ENCODE measurements at places on chromosomes 2 and 18. TPM values are rescaled to one million over a fixed set of nuclear protein-coding genes. Genes with fewer than 3 reads are reported as not detected.

DNA sequence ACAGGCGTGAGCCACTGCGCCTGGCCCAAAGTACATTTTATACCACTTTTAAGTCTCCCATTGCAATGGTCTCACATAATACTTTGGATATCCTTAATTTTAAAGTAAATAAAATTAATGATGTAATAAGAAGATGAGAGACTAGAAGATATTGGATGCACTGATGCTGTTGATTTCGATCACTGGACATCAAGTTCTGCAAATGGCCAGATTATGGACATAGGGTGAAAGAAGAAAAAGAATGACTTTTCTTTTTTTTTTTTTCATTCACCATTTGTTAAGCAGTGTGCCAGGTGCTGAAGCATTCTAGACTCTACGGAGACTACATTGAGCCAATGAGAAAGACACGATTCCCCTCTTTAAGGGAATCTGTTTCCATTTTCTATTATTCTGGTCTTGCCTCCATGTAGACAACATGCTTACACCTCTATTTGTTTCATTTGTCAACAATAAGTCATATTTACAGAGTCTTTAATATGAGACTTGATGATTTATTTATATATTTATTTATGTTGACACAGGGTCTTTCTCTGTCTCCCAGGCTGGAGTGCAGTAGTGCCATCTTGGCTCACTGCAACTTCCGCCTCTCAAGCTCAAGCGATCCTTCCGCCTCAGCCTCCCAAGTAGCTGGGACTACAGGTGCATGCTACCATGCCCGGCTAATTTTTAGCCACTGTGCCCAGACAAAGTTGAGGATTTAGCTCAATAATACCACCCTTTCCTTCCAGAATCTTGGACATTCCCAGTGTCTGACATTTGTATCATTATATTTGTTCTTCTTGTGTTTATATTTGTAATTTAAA is 23.7 kb downstream of the FN1 start:
- DNase-seq: no peak

Gene CLEC4F
- 23.5 TPM for total RNA-seq

DNA sequence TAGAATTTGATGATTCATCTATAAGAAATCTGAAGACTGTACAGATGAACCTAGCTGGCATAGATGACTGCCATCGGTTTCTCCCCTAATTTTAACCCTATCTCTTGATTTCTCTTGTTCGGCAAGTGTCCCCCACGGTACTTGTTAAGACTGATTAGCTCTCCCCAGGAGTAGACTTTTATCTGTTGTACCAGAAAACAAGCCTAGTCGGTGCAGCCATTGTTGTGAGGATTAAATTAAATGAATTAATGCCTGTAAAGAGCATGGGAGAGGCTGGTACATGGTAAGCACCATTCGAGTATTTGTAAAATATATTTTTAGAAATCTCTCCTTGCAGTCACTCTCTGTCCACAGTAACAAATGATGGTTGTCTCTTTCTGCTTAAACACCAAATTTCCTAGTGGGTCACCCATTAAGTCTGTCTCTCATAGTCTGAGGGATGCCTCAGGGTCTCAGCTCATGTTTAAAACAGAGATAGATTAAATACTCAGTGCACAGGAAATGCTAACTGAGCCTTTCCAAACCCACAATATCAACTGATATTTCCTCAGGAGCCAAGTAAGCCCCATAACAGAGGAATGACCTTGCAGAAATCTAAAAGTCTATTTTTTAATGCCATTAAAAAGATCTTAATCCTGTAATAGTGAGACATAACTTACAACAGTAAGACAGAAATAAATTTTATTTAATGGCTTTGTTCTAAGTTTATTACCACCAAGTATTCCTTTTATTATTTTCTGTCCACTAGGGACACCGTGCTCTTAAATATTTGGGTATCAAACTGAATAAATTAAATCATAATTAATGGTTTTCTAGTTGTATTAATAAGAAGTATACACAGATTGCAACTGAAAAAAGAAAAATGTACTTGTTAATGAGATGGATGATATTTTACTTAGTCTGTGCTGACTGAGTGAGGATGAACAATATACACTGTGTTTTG is 2.9 kb upstream of the B4GALT6 start:
- no peak for DNase-seq

DNA sequence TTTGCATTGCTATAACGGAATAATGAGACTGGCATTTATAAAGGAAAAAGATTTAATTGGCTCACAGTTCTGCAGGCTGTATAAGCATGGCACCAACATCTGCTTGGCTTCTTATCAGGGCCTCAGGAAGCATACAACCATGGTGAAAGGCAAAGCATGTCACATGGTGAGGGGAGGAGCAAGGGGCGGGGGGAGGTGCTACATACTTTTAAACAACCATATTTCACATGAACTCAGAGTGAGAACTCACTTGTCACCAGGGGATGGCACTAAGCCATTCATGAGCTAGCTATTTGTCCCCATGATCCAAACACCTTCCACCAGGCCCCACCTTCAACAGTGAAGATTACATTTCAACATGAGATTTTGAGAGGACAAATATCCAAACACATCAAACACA is 188.7 kb downstream of the MBD5 start:
- no peak for DNase-seq

All from natural killer cell treated with Interleukin-12 subunit alpha and Interleukin-12 subunit beta and Interleukin-15 and Interleukin-18, amount 100 ng/mL, for 72 hours (primary cell).